Tongue (tissue), 3 donors: ENCODE measurements at places on chromosomes 7 and 10. TPM values are rescaled to one million over a fixed set of nuclear protein-coding genes. Genes with fewer than 3 reads are reported as not detected.
A peak's percentile ranks its signal among the peaks of the same experiment; 100 is the strongest.

The SPDYE9 gene
- total RNA-seq = not detected

The ODAD2 gene
- 1.0 TPM for total RNA-seq

DNA sequence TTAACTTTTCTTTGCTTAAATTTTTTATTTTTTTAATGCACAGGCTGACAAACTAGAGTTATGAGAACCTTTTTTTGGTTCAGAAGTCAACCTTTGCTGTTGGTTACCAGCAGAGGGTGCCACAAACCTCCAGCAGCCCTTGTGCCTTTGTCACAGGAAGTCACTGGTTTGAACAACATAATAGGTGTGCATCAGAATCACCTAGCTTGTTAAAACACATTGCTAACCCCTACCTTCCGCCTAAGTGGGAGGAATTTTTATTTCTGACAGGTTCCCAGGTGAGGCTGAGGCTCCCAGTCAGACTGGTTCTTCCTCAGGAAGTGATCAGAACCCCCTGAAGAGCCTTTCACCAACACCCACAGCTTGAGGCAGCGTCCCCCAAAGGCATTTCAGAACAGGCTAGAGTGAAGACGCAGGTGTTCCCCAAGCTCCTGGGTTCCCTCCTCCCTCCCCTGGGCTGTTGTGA is 22.6 kb upstream of the VDAC2 start:
- DNase-seq = peak; percentile 65

- peak; percentile 89 for DNase-seq
These were observed 44.5 kb downstream of the ICA1 start for GRCh38 chr7:8217200-8218068.

GRCh38 chr10:117761695-117762094 is 219.1 kb downstream of the EMX2 start:
- DNase-seq = no peak

GRCh38 chr7:125573126-125573525 is 643.5 kb upstream of the POT1 start:
- no peak for DNase-seq

DNA sequence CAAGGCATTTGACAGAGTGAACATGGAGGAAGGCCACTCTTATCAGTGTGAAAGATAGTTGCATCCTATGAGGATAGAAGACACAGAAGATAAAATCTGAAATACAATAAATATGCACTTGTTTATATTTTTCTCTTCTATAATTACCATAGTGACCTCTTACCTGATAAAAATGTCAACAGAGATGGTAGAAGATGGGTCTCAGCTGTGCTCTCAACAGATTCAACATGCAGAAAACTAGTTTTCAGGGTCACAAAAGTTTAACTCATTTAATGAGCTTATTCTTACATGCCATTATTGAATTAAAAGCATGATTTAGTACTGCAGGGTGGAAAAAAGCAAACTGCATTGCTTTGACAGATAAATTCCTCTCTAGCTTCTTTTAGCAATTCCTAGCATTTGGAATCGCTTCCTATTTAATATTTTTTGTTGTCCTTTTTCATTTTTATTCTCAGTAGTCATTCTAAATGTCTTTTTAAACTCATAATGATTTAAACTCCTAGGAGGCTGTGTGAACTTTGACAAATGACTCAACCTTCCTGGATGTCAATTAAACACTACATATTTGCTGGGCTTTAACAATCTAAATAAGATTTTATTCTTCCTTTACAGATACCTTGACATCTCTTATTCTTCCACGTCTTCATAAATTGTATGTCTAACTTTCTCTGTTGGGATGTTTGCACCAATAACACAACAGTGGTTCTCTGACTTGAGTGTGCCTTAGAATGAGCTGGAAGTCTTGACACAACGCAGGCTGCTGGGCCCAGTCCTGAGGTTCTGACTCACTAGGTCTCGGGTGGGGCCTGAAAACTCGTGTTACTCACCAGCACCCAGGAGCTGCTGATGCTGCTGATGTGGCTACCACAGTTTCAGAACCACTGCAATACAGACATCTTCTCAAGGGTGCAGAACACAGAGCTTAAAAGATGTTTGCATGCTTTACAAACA is 565.5 kb upstream of the IGFBP3 start:
- no peak for DNase-seq
